ENCODE measurements at places on chromosomes 6 and 20. TPM values are rescaled to one million over a fixed set of nuclear protein-coding genes. Genes with fewer than 3 reads are reported as not detected.

The PTPRK gene
- 18.4 TPM for total RNA-seq

The OPRM1 gene
- not detected for total RNA-seq

The NFATC2 gene
- total RNA-seq, result 4.2 TPM

The CDSN gene
- not detected for total RNA-seq

The PGBD1 gene
- total RNA-seq, result 2.4 TPM

The BTNL2 gene
- total RNA-seq, result not detected

GRCh38 chr6:42140032-42140431 lies 2.4 kb downstream of the C6orf132 start:
- no peak for DNase-seq

GRCh38 chr6:105746509-105746908 lies 339.6 kb upstream of the PRDM1 start:
- no peak for DNase-seq

DNA sequence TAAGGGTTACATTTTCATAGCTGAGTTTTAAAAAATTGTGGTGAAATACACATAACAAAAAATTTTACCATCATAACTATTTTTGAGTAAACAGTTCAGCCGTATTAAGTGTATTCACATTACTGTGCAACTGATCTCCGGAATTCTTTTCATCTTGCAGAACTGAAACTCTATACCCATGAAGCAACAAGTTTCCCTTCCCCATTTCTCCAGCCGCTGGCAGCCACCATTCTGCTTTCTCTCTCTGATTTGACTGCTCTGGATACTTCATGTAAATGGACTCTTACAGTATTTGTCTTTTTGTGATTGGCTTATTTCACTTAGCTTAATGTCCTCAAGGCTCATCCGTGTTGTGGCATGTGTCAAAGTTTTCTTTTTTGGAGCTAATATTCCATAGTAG lies 341.6 kb downstream of the QKI start:
- no peak for DNase-seq

DNA sequence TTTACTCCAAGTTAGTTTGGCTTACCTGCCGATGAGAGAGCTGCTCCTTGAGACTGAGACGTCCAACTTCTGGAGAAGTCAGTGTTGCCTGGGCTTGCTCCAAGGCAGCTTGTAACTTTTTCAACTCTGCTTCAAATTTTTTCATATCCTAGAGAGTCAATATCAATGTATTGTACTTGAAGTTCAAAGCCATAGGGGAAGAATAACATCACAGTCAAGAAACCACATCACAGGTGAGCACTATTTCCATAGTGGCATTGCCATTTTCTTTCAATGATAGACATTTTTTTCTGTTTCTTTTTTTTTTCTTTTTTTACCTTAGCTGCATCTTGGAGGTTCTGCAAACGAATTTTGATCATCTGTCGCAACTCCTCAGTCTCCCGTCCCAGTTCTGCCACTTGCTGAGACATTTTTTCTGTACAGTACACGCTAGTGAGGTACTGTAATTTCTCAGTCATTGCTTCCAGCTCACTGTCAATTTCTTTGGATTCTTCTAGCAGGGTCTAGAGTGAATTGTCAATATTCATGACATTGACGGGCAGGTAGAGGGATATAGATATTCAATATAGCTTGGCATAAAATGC lies 326.7 kb downstream of the SYNE1 start:
- DNase-seq, result no peak

- DNase-seq, result peak; percentile 81
Measured at GRCh38 chr20:30376767-30377658, 880.5 kb upstream of the DEFB115 start.

DNA sequence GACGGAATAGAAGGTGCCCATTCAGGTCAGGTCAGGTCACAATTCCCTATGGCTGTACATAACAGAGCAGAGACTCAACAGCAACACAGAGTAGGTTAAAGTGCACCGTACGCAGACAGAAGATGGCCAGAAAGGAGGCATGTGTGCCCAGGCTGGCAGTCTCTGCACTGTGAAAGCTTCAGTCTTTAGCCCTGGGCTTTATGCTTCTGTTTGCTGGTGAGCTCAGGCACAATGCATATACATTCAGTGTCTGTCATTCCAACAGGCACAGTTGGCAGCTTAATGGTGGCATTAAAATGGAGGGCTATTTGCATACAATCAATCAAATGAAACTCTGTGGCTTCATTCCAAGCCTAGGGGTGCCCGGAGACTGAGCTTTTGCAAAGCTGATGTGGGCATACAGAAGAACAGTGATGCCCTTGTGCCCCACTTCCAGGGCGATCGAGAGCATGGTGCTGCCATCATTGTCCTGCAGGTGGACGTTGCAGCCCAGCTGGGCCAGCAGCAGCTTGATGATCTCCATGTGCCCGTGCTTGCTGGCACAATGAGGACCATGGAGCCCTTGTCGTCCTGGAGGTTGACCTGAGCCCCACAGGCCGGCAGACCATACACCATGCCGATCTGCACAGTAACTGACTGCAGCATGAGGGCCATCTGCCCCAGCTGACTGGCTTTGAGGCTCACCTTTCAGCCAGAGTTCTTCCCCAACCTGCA lies 22.4 kb downstream of the TRMT6 start:
- no peak for DNase-seq

DNA sequence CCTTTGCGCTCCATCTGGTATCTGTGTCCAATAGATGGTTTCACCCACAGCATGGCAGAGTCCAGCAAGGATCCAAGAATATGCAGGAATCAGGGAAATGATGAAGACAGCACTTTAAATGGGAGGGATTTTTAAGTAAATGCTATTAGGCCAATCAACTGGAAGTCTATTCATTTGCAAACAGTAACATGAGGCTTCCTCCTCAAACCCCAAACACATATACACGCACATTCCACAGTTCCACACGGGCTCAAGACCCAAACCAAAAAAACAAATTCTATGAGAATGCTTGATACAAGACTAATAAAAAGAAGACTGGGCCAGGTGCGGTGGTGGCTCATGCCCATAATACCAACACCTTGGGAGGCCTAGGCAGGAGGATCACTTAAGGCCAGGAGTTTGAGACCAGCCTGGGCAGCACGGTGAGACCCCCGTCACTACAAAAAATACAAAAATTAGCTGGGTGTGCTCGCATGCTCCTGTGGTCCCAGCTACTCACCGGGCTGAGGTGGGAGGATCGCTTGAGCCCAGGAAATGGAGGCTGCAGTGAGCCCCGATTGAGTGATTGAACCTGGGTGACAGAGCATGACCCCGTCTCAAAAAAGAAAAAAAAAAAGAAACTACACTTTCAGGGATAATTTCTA lies 21.9 kb upstream of the TFAP2C start:
- DNase-seq, result no peak

GRCh38 chr6:6716998-6717763 lies 128.7 kb downstream of the LY86 start:
- no peak for DNase-seq

- no peak for DNase-seq
Measured at GRCh38 chr6:48757661-48758060, 646.7 kb upstream of the PTCHD4 start.

GRCh38 chr6:26152226-26153101 lies 65.2 kb downstream of the HFE start:
- no peak for DNase-seq

- no peak for DNase-seq
Measured at GRCh38 chr6:5665173-5665572, 341.6 kb downstream of the NRN1 start.

GRCh38 chr6:12222405-12223366 lies 67.5 kb upstream of the EDN1 start:
- no peak for DNase-seq

Measured in left ventricle myocardium inferior (tissue), 1 donor.